Thymus (tissue), 14 donors: ENCODE measurements at places on chromosomes 12 and 14.

- DNase-seq, result no peak
Measured at GRCh38 chr14:69485315-69485660, 760 bp downstream of the PLEKHD1 start.

- DNase-seq, result no peak
Measured at GRCh38 chr12:77104792-77105191, 39.4 kb upstream of the E2F7 start.

GRCh38 chr12:89062996-89063395 lies 289.3 kb downstream of the DUSP6 start:
- DNase-seq, result no peak

DNA sequence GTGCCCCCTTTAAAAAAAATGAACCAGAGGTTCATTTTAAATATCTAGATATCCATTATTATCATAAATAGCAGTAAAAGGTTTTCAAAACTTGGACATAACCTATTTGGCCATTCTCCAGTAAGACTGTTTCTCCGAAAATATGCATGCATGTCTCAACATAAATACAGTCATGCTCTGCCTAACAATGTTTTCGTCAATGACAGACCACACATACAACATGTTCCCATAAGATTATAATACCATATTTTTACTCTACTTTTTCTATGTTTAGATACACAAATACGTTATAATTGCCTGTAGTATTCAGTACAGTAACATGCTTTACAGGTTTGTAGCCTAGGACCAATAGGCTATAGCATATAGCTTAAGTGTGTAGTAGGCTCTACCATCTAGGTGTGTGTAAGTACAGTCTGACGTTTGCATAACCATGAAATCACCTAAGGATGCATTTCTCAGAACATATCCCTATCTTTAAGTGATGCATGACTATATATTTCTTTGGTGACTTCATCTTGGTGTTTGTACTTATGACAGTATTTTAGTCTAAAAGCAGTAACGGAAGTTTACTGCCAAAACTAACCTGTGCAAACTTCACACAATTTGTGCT lies 3.2 kb downstream of the TMEM19 start:
- no peak for DNase-seq

- no peak for DNase-seq
Measured at GRCh38 chr12:115492553-115492952, 784.9 kb downstream of the MED13L start.

- DNase-seq, result no peak
Measured at GRCh38 chr12:26512213-26512612, 316.8 kb downstream of the SSPN start.
